Activated naive CD8-positive, alpha-beta T cell treated with anti-CD3 and anti-CD28 coated beads, Interleukin-2, amount 50 U/mL, for 24 hours (primary cell): ENCODE measurements at places on chromosomes 6 and 20.

- DNase-seq, result no peak
These were observed 142.5 kb downstream of the CD164 start for GRCh38 chr6:109239651-109240321.

GRCh38 chr6:21115111-21115510 lies 478.4 kb upstream of the SOX4 start:
- no peak for DNase-seq

- DNase-seq, result peak; percentile 73
These were observed 170.8 kb downstream of the BCAS1 start for GRCh38 chr20:53899351-53900167.

DNA sequence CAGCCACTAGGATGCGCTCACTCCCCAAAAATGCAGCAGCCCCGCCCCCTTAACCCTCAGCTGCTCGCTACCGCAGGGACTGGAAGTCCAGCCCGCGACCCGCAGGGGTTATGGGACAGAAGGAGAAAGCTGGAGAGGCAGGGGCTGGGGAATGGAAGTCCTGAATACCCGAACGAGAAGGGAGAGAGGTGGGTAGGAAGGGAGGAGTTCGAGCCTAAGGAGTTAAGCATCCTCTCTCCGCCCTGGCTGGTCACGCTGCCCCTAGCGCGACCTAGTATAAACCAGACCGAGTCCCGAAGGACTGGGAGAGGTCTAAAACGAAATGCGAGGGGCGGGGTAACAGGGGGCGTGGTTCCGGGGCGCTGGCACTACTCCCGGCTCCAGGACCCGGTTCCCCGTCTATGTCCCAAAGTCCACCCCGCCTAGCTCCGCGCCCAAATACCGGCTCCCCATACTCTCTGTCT lies 448 bp upstream of the DDAH2 start:
- peak; percentile 82 for DNase-seq

GRCh38 chr6:159064477-159064876 lies 19.7 kb upstream of the TAGAP start:
- no peak for DNase-seq

GRCh38 chr20:1267161-1267560 lies 1.1 kb downstream of the SNPH start:
- no peak for DNase-seq

DNA sequence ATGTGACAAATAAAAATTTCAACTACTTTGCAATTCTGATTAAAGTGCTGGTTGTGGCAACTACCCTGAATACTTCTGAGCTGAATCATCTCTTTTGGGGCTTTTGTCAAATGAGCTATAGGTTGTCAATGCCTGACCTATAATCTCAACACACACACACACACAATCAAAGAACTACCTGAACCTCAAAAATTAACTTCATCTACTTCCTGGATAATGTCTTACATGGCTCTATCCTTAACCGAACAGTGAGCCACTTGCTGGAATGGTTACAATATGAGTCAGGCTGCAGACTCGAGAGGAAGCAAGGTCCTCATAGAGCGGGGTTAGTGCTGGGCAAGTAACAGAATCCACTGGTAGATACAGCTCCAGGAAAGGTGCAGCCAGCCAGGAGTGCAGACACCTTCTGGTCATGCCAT lies 70.6 kb upstream of the DST start:
- no peak for DNase-seq

GRCh38 chr6:157885211-157885788 lies 62.3 kb downstream of the SNX9 start:
- DNase-seq, result peak; percentile 41

DNA sequence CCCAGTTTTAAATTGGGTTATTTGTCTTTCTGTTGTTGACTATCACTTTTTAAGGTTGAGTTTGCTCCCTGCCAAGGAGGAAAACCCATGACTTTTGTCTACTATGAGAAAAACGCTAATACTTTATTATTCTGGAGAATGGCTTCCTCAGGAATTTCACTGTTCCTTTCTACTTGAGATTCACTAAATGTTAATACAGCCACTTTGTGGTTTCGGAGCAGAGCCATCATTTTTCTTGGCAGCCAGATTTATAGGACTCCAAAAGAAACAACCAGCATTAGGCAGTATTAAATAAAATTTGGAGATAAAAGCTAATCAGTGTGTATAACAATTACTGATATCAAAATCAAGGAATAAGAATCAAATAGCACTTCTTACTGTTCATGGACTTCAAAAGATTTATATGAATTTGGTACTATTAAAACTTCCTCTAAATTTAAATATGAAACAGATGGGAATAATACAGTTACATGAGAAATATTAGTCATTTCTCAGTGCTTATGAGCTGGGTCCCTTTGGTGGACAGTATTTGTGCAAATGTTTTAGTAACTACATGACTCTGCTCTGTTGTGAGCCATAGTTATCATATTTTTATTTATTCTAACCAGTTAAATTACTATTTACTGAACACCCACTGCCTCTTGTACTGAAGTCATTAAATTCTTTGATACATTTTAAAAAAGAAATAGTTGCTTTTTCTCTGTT lies 64.1 kb upstream of the FBXO30 start:
- no peak for DNase-seq

DNA sequence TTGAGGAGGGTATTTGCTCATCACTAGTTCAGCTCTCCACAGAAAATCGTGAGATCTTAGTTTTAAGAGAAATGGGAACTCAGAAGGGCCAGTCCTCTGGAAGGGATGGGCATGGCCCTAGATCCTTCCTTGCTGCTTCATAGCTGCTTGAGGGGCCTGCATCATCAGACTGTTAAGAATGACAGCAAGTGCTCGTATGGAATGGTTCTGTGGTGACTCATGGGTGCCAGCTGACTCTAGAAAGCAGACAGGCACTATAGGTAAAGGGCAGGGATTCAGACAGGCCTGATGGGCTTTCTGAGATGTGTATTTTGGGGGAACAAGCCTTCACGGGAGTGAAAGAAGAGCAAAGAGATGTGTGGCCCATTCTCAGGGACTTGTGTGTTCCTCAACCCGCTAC lies 90.8 kb downstream of the MYLK4 start:
- no peak for DNase-seq

DNA sequence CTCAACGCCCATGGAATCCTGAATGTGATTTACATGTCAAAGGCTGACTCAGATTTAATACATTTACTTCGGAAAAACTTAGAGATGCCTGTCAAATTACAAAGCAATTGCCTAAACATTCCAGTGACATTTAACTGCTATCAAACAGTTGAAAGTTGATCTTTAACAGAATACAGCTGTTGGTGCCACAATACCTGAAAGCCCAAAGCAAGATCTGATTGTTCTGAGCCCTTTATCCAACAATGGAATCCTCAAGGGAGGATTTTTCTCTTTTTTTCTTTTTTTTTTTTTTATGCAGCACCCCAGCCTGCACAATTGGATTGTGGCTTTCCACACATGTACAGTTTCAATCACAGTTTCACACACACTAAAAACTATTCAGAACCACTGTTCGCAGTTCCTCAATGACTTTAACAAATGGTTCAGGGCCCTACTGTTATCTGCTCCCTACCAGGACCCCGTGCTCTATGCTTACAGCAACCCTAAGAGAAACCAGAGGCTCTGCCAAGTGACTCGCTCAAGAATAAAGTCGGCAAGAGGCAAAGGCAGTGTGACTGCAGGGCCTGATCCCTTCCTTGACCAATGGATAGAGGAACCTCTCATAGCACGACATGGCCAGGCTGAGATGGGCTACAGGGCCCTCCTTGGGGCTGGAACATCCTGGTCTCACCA lies 33.3 kb downstream of the EPB41L2 start:
- no peak for DNase-seq
